ENCODE measurements at places on chromosomes 3 and 15. TPM values are rescaled to one million over a fixed set of nuclear protein-coding genes. Genes with fewer than 3 reads are reported as not detected.

Gene CNTN4
- 8.4 TPM for polyA plus RNA-seq

Gene POLQ
- polyA plus RNA-seq, result 2.0 TPM

Gene DUSP7
- 3.0 TPM for polyA plus RNA-seq

Gene PARP15
- 16.8 TPM for polyA plus RNA-seq

Gene GLCE
- polyA plus RNA-seq, result 12.0 TPM

Gene CCRL2
- polyA plus RNA-seq, result 11.2 TPM

Gene CD200
- 9.6 TPM for polyA plus RNA-seq

Gene P2RY13
- 3.0 TPM for polyA plus RNA-seq

Gene MST1
- polyA plus RNA-seq, result 3.0 TPM

Gene ITPKA
- polyA plus RNA-seq, result 11.3 TPM

Gene CLDN11
- polyA plus RNA-seq, result 6.0 TPM

Gene STRA6
- polyA plus RNA-seq, result not detected

Gene GOLGA8H
- 0.36 TPM for polyA plus RNA-seq

Gene LRRIQ4
- not detected for polyA plus RNA-seq

Gene WDR76
- polyA plus RNA-seq, result 2.5 TPM

Gene GPR87
- polyA plus RNA-seq, result not detected

Gene TRAT1
- polyA plus RNA-seq, result not detected

Gene WDR5B
- 1.2 TPM for polyA plus RNA-seq

Gene IQCF5
- not detected for polyA plus RNA-seq

Gene ALPK3
- 2.4 TPM for polyA plus RNA-seq
